NCI-H1417 treated with DMSO at 0.1 percent for 48 hours (cell line): ENCODE measurements at places on chromosomes 16 and 17.

DNA sequence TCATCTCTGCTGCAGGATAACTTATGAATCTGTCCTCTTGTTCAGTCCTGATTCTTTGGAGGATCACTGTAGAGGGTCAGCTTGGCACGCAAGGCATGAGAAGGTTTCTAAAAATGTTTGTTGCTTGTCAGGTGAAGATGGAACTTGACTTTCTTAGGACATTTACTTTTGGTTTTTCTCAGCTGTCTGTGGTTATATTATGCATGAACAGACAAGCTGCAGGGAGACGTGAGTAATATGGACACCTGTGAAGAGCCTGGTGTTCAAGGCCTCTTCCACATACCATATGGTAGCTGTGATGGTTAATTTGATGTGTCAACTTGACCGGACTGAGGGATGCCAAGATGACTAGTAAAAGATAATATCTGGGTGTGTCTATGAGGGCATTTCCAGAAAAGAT, 270.2 kb upstream of the CPHXL start:
- DNase-seq = no peak

DNA sequence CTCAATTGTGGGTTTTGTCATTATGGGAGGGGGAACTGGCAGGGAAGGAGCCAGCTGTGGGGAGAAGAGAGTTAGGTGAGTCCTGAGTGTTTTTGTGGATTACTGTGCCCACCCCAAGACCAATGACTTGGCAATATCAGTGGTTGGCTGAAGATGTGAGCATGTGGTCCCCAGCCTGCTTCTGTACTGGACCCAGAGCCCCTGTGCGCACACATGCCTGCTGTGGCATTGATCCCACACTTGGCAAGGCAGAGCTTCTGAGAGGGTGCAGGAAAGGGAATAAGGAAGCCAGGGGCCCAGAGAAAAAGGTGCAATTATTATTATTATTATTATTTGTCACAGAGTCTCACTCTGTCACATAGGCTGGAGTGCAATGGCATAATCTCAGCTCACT, 1.3 kb downstream of the PRAC1 start:
- DNase-seq = no peak

- DNase-seq = no peak
These were observed 56.8 kb downstream of the ZZEF1 start for GRCh38 chr17:4086041-4086483.

- DNase-seq = no peak
These were observed 54.1 kb downstream of the XYLT1 start for GRCh38 chr16:17416461-17417311.

- DNase-seq = no peak
These were observed 18.3 kb upstream of the ADCY7 start for GRCh38 chr16:50247906-50248608.

DNA sequence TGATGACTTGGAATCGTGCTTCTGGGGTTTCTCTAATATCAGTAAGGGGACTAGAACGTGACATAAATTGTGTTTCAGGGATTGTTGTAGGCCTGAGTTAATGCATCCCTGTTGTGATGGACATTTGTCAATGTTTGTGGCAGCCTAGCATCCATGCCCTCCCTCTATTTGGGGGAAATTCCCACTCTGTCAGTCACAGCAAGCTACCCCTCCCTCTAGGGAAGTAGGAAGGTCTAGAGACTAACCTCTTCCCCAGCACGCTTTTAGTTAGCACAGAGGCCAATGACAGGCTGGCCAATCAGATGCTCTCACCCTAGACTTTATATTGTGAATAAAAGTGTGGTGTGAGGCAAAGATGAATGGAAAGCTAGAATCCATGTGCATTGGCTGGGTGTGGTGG, 32.4 kb upstream of the NF1 start:
- DNase-seq = no peak

DNA sequence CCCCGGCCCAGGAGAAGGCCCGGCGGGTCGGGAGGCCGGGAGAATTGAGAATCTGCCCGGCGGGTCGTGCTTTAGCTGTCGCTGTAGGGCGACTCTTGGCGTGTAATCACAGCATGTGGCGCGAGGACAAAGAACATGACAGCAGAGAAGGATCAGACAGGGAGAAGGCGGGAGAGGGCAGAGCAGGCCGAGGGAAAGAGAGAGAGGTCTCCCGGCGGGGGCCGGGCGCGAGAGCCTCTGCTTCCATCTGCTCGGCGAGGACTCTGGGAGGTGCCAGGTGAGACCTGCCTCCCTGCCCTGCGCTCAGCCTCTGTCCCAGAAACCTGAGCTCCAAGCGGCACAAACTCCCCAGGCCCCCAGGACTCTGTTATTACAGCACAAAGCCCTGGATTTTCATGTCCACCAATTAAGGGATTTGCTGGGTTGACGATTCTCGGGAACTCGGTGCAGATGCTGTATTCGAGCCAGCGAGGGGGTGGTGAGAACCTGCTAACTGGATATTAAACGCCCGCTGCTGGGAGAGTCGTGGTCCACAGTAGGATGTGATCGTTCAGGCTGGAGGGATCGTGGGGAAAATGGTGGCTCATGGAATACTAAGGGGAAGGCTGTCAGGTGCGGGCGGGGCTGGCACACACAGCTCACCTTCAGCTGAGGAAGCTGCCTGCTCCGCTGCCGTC, 172.0 kb upstream of the CIBAR2 start:
- DNase-seq = peak; percentile 27

DNA sequence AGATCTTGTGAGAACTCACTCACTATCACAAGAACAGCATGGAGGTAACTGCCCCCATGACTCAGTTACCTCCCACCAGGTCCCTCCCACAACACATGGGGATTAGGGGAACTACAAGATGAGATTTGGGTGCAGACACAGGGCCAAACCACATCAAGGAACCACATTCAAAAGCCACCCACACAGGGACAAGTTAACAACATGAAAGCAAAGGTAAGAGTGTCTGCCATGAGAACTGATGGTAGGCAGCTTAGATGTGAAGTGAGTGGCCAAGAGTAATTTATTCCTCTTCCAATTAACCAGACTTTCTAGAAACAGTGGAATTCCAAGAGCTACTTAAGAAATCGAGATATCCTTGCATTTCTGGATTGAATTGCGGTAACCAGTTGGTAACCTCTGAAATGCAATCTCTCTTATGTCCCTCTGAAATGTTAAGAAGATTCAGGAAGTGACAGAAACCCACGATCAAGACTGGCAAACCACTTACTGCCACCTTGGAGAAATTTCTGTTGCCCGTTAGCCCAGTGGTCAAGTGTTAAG, 167.4 kb upstream of the CACNG5 start:
- no peak for DNase-seq

- no peak for DNase-seq
These were observed 597 bp downstream of the LIG3 start for GRCh38 chr17:34980681-34981537.

GRCh38 chr17:7018331-7018964, 4.4 kb upstream of the BCL6B start:
- DNase-seq = no peak

- no peak for DNase-seq
These were observed 9.3 kb downstream of the CCDC102A start for GRCh38 chr16:57527027-57527426.

- no peak for DNase-seq
These were observed 144.1 kb downstream of the PARN start for GRCh38 chr16:14485811-14486519.

DNA sequence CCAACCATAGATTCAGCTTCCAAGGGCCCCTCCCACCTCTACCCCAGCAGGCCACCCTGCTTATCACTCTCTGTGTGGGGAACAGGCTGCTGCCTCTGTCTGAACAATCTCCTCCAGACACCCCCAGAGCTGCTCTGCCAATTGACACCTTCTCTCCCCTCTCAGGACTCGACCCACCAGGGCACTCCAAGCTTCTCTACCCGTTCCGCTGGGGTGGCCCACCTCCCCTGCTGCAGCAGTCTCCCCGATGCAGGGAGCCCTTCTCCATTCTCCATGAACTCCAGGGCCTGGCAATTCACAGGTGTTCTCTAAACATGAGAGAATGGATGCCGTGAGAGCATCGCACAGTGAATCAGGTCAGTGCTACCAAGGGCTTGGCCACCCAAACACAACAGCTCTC, 28.3 kb upstream of the FAAP100 start:
- DNase-seq = no peak

DNA sequence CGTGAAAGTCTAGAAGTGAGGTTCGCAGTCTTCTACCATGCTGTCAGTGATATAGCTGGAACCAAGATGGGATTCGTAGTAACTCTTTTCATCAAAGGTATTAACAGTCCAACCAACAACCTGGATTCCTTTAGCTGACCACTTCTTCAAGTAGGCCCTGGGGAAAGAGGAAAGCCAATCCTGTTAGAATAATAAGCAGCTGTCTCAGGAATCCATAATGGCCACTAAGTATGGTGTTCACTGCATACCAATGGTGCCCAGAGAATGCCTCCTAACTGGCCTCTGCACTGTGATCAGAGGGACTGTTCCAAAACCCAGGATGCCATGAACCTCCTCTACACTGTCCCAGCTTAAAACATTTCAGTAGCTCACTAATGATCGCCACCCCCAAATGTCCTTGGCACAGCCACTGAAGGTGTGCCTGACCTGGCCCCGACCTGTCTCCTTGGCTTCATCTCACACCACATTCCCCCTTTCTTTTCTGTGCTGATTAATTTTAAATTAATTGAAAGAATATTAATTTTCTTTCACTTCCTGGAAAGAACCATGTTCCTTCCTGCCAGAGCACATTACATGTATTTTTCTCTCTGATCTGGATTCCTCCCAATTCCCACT, 18.3 kb downstream of the GDE1 start:
- DNase-seq = no peak

- no peak for DNase-seq
These were observed 57.8 kb downstream of the LDHD start for GRCh38 chr16:75058806-75059205.

- no peak for DNase-seq
These were observed 49.0 kb upstream of the ENPP7 start for GRCh38 chr17:79681628-79682261.

- DNase-seq = no peak
These were observed 416.0 kb downstream of the WWOX start for GRCh38 chr16:78515421-78515820.

GRCh38 chr16:84718-85406, 6.8 kb downstream of the MPG start:
- no peak for DNase-seq

DNA sequence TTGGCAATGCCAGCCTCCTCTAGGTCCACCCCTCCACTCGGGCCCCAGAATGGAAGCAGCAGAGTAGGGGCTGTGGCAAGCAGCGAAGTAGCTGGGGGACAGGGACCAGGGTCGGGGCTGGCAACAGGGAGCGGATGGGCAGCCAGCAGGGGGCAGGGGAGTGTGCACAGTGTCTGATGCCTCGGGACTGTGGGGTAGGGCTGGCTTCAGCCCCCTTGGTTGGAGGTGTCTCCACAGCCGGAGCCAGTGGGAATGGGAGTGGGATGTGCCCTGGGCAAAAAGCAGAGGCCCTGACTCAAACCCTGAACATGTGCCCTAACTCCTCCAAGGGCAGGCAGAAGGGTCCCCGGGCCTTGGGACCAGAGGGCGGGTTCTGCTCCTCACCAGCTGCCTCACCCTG, 18.5 kb upstream of the ARHGAP27 start:
- DNase-seq = no peak

DNA sequence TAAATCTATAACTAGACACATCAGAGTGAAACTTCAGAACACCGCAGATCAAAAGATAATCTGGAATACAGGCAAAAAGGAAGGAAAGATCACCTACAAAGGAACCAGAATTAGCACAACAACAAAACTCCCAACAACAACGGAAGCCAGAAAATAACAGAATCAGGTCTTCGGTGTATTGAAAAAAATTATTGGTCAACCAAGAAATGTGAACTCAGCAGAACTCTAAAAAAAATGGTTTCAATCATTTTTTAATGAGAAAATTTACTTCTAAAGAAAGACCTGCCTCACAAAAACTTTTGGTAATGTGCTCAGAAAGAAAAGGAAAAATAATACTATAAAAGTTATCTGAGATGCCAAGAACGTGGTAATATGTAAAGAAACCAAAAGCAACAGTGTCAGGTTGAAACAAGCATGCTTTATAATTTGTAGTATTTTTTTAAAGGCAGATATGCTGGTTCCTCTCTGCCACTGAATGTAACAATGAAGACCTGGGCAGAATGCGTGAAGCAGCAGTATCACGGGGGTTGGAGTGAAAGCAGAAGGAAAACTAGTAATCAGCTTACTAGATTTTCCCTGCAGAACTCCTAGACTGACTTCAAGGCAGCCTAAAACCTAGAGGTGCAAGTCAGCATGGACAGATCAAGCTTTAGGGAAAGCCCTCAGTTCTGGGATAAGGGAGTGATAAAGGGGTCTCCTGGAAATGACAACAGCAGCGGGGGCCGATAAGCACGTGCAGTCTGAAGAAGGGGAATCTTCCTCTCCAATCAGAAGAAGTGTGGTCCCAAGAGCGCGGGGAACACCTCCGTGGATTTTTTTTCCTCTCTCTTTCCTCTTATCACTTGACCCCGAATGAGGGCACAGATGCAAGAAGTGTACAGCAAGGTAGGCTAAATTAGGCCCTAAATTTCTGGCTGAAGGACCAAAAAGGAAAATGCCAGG, 80.9 kb upstream of the TEKT1 start:
- DNase-seq = no peak

DNA sequence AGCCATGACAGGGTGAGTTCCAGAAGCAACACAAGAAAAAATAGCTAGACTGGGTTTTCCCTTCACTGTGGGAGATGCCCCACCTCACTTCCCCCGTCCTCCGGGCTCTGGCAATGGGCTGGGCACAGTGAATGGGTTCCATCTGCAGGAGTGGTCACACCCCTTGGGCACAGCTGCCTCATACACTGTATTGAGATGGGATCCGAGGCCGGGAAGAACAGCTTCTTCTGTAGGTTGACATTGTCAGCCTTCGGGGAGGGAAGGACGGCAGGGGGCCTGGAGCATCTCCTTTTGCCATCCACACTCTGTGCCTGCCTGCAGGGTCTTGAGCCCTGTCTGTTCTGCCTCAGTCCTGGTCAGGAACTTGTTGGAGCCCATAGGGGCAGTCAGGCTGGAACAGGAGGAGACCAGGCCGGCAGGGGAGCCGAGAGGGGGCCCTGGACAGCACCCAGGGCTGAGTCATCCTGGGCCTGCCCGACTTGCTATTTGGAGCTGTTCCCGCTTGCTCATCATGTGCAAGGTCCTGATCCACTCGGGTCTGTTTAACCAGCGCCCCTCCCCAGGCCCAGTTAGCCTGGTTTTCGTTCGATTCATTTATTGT, 286.7 kb downstream of the SEC14L1 start:
- DNase-seq = no peak

DNA sequence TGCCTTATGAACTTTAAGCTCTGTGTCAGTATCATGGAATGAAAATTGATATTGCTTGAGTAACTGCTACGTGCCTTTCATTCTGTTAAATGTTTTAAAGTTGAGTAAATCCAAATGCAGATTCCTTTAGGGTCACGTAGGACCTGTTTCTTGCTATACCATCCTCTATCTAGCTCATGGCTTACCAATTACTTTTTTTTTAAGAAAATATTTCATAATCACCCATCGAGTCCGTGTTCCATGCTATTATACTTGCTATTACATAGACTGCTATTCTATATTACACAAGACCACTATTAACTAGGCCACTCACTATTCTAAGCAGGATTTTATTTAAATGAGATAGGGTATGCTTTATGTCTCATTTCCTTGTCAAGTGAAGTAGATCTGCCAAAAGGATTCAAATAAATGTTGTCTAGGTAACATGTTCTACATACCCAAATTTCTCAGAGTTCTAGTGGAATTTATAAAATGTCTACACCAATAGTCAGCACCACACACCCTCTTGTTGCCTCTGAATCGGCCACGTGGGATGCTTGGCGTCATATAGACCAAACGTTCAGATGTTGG, 11.9 kb downstream of the ANKFN1 start:
- no peak for DNase-seq
